ENCODE measurements at places on chromosomes 12 and 14.
A peak's percentile ranks its signal among the peaks of the same experiment; 100 is the strongest.

DNA sequence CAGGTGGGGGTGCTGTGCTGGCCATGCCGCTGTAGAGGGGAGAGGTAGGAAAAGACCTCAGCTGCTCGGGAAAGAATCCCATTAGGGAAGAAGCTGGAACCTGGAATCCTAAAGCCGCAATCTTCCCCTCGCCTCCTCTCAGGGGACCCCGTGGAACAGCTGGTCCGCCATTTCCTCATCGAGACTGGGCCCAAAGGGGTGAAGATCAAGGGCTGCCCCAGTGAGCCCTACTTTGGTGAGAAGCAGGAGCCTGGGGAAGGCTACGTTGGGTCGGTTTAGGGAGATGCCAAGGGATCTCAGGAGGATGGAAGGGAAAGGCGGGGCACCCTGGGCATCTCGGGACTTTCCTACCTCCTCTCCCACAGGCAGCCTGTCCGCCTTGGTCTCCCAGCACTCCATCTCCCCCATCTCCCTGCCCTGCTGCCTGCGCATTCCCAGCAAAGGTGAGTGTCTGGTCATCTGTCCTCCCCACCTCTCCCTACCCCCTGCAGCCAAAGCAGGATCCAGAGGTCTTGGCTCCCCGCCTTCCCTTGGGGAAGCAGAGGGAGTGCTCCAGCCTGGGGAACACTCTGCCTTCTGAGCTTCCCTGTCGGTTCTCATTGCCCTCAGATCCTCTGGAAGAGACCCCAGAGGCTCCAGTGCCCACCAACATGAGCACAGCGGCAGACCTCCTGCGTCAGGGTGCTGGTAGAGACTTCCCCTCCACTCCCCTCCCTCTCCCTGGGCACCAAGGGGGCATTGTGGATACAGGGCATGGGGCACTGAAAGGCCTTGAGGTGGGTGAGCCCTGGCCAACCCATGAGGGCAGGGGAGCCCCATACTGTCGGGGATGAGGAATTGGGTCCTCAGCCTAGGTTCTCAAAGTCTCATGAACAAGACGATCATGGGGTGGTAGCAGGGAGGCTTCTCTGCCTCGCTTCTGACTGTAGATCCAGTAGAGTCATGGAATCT, 12.4 kb downstream of the TNS2 start:
- DNase-seq, result no peak

- DNase-seq, result no peak
These were observed 22.3 kb downstream of the RPGRIP1 start for GRCh38 chr14:21302013-21302835.

DNA sequence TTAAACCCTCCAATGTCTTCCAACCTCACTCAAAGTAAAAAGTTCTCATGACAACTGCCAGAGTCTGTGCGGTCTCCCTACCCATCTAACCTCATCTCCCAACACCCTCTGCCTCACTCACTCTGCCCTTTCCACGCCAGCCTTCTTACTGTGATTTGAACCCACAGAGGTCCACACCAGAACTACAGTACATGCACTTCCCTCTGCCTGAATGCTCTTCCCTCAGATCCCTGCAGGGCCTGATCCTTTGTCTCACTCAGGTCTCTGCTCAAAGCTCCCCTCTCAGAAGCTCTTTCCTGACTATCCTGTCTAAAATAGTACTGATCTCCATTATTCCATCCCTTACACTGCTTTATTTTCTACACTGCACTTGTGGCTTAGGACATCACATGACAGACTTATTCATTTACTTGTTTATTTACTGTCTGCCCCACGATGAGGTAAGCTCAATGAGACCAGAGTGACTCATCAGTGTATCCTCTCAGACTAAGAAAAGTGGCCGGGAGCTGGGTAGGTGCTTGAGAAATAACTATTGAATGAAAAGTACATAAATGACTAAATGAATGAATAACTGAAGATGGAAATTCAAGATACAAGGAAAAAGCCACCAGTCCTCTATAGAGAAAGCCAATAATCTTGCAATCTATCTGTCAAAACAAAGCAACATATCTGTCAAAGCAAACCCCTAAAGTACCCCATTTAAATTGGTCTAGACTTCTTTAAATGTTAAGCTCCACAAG, 17.1 kb downstream of the POMT2 start:
- peak; percentile 94 for DNase-seq

- peak; percentile 17 for DNase-seq
These were observed 68.6 kb downstream of the EP400 start for GRCh38 chr12:132018193-132018916.

DNA sequence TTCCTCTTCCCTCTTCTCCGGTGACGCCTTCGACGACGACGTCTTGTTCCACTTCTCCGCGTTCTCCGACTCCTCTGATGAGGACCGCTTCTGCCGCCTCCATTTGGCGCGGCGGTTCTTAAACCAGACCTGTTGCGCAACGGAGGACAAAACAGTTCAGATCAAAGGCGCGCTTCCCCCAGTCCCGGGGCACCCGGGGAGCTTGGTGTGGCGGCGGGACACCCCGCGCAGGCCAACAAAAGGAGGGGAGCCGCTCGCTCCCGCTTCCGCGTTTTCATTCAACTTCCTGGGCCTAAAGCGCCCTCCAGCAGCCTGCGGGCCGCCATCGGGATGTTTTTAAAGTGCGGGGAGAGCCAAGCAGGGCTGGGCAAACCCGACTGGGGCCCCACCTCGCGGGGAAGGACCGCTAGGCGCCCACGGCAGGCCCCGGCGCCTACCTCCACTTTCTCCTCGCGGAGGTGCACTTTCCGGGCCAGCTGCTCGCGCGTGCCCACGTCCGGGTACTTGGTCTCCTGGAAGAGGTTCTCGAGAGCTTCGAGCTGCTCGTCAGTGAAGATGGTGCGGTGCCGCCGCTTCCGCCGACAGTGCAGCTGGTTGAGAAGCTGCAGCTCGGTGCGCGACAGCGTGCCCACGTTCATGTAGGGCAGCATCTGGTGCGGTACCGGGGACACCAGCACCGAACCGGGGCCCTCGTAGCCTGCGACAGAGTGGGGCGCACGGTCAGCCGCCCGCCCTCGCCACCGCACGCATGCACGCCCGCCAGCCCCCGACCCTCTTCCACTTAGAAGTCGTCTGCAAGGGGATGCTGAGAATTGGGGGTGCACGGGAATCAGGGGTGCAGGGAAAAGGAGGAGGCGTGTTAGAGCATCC, 1.2 kb downstream of the GSC start:
- DNase-seq, result no peak

DNA sequence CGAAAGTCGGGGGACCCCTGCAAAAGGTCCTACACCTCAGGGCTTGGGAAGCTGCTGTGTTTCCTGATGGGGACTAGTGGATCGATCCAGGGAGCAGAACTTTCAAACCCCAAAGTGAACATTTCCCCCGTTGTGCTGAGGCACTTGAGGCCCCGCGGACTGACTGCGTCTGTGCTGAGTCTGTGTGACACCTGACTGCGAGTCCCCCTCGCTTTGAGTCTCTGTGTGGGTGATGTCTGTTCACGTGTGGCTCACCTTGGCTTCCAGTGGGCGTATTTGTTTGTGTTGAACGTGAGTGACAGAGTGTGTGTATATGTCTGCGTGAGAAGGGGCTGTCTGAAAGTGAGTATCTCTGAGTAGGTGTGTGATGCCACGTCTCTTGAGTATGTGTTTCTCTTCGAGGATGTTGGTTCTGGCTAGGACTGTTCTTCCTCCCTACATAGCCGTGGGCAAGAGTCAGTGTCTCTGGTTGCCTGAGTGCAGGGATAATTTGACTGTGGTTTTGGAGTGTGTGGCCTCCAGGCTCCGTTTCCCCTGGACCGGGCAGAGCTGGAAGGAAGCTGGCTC, 1.3 kb downstream of the TEAD4 start:
- DNase-seq, result peak; percentile 70

GRCh38 chr12:91677556-91677955, 468.1 kb downstream of the BTG1 start:
- no peak for DNase-seq

DNA sequence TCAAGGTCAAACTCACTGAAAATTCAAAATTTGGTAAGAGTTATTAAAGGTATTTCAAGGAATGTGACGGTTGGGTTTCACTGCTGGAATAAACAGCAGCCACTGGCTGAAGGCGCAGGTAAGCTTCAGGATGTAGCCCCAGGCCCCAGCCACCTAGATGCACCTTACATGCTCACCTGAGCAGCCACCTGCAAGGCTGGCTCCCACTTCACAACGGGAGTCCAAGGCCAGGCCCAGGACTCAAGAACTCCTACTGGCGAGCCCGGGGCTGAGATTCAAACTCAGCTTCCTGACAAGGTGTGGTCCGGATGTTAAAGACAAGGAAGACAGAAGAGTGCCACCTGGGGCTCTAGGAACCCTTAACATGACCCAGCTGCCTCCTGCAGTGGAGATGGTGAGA, 78.4 kb downstream of the ITPK1 start:
- no peak for DNase-seq

DNA sequence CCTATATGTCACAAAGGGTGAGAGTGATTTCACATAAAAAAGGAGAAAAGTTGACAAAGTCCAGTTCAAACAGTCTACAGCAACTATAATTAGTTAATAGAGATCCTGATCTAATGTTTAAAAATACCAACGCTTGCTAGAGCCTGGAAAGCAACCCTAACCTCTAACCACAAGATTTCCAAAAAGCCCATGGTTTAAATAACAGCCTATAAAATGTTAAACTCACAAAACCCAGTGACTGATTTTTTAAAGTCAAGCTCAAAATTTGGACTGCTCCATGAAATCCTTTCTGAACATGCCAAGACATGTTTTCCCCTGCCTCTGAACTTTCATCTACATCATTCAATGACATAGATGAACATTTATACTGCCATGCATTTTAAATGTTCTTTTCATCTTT, 81.6 kb downstream of the PLEKHG7 start:
- DNase-seq, result peak; percentile 13

GRCh38 chr12:81208187-81208911, 130.5 kb downstream of the ACSS3 start:
- DNase-seq, result no peak

DNA sequence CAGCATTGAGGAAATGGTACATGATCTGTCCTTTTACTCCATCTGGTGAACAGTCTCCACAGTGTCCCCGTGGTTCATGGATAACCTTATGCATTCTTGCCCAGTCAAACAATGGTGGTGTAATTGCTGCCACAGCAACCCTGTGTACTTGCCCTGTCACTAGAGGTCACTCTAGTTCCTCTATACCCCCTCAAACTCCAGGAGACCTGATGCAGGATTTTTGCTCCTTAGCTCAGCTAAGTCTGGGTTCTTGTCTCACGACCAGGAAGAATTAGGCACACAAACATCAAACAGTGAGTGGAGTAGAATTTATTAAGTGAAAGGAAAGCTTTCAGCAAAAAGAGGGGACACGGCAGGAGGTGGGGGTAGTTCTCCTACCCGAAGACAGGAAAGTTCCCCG, 24.7 kb upstream of the EEA1 start:
- no peak for DNase-seq
